ENCODE measurements at places on chromosomes 16 and 17. TPM values are rescaled to one million over a fixed set of nuclear protein-coding genes. Genes with fewer than 3 reads are reported as not detected.

GRCh38 chr17:77446940-77447634 lies 306.3 kb downstream of the SEC14L1 start:
- DNase-seq = no peak

GRCh38 chr16:79754501-79754900 lies 154.0 kb upstream of the MAF start:
- DNase-seq = no peak

GRCh38 chr16:83568345-83568744 lies 239.4 kb upstream of the HSBP1 start:
- DNase-seq = no peak

GRCh38 chr16:50600582-50601283 lies 52.5 kb downstream of the NKD1 start:
- no peak for DNase-seq

DNA sequence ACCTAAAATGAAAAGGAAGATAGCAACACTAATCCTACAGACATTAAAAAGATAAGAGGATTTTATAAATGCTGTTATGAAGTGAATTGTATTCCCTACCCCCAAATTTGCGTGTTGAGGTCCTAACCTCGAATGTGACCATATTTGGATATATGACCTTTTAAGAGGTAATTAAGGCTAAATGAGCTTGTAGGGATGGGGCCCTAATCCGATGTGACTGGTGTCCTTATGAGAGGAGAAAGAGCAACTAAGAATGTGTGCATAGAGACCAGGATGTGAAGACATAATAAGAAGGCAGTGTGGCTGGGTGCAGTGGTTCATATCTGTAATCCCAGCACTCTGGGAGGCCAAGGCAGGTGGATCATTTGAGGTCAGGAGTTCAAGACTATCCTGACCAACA lies 48.2 kb upstream of the FAM20A start:
- no peak for DNase-seq

GRCh38 chr16:75043175-75043895 lies 44.5 kb downstream of the ZNRF1 start:
- DNase-seq = no peak

- DNase-seq = no peak
Measured at GRCh38 chr17:36877771-36878170, 59.5 kb upstream of the LHX1 start.

- DNase-seq = no peak
Measured at GRCh38 chr17:70642059-70642458, 472.7 kb downstream of the KCNJ2 start.

Gene RAI1
- 37.7 TPM for polyA plus RNA-seq

Gene TEX19
- not detected for polyA plus RNA-seq

Gene MYH13
- polyA plus RNA-seq = not detected

Gene CHMP6
- polyA plus RNA-seq = 24.2 TPM

Gene FN3KRP
- polyA plus RNA-seq = 56.7 TPM

Gene NKD1
- 47.7 TPM for polyA plus RNA-seq

Gene EXOC3L1
- 7.6 TPM for polyA plus RNA-seq

Measured in right lung (tissue), 10 donors.